SIG-M5 (cell line): ENCODE measurements at places on chromosomes 7 and 10.
A peak's percentile ranks its signal among the peaks of the same experiment; 100 is the strongest.

- no peak for DNase-seq
Measured at GRCh38 chr10:24133835-24134234, 75.1 kb upstream of the KIAA1217 start.

DNA sequence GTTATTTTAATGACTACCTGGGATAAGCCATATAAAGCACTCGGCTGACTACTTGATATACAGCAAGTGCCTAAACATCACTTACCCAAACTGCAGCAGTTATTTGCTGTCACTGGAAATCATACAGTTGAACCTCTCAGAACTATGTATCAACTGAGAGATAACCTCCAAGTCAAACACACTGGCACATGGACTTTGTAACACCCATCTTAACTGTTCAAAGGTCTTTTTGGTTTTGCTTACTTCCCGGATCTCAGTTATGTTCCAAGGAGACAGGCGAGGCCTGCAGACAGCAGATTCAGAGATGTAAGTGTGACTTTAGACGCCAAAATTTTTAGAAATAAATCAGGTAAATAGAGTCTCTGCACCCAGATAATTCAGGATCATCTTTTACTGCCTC, 34.6 kb upstream of the DAGLB start:
- no peak for DNase-seq

DNA sequence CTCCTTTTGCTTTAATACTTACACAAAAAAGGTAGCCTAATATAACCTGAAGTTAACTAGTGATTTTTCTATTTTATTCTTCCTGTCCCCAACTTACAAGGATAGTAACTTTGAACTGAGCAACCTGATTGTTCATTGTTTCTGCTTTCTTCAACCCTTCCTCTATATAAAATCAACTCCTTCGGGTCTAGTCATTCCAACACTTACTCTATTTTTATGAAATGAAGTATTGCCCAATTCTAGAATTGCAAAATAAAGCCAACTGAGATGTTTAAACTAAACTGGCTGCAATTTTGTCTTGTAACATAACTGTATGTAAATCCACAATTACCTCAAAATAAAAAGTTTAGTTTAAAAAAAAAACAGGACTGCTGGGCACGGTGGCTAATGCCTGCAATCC, 20.3 kb upstream of the DNA2 start:
- DNase-seq = peak; percentile 10

DNA sequence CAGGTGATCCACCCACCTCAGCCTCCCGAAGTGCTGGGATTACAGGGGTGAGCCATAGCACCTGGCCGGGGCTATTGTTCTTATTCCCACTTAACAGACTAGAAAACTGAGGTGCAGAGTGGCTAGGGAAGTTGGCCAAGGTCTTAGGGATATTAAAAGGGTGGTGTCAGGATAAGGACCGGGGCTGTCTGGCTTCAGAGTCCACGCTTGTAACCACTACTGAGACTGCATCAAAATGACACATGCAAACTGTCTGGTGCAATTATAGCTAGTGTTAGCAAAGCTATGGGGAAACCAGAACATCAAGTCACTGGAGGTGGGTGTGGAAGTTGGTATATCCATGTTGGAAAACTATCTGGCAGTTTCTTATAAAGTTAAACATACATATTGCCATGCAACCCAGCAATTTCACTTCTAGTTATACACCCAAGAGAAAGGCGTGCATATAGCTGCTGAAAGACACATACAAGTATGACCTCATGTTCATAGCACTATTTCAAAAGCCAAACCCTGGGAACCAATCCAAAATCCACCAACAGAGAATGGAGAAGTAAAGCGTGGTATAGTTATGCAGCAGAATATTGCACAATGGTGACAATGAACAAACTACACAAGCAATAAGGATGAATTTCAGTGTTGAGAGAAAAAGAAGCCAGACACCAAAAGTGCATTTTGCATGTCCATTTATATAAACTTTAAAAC, 33.9 kb upstream of the EEPD1 start:
- peak; percentile 90 for DNase-seq

DNA sequence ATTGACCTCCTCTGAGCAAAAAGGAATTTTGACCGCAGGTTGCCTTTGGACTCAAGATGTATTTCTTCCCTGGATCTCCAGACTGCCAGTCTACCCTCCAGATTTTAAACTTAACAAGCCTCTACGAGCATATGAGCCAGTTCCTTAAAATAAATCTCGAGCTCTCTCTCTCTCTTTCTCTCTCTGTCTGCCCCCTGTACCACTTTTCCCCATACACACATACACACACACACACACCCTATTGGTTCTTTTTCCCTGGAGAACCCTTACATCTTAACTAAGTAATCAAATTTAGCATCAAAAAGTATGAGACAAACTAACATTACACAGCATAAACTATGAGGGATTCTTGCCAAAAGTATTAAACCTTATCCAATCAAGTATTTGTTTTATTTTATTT, 11.4 kb downstream of the BCAP29 start:
- DNase-seq = no peak

DNA sequence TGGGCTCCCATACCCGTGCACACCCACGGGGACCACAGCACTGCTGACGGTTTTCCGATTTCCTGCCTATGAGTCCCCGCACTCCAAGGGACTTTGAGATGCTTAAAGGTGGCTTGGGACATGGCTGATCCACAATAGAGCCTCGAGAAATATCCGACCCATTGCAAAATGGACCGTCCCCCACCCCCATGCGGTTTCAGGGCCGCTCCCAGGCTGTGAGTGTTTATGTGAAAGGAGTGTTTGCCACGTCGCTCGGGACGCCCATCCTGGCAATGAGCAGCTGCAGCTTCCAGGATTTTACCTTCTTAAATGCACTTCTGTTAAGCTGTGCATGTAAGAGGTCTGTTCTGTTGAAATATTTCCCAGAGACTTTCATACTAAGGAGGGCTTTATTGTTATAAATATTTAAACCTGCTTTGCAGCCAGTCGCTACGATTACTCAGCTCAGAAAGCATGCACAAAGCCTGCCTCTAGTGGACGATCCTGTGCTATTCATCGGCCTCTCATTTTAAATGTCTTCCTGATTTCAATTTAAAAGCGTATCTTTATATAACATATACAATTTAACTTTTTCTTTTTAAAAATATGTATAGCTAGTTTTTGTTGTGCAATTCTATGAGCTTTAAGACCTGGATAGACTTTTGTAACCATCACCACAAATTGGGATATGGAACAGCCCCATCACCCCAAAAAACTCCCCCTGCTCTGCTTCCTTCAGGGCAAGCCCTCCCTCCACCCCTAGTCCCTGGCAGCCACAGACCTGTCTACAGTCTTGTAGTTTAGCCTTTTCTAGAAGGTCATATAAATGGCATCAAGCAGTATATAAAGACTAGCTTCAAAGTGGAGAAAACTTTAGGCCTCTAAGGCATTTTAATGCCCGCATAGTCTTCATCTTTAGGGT, 418.3 kb downstream of the PAXIP1 start:
- DNase-seq = no peak

- no peak for DNase-seq
Measured at GRCh38 chr7:50333221-50333651, 28.7 kb downstream of the IKZF1 start.

DNA sequence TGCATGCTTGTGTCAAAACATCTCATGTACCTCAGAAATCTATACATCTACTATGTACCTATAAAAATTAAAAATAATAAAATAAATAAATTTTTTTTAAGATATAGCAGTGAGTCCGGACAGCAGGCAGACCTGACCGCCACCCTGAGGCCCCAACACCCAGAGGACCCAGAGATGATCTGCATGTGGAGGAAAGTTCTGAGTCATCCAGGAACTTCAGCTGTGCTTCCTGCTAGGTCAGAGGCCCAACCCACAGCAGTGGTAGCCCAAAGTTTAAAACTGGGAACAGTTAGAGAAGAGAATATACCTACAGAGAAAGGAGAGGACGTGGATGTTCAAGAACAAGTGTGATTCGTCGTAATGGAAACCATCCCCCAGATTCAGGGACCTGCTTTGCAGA, 683.7 kb upstream of the NRP1 start:
- DNase-seq = no peak

DNA sequence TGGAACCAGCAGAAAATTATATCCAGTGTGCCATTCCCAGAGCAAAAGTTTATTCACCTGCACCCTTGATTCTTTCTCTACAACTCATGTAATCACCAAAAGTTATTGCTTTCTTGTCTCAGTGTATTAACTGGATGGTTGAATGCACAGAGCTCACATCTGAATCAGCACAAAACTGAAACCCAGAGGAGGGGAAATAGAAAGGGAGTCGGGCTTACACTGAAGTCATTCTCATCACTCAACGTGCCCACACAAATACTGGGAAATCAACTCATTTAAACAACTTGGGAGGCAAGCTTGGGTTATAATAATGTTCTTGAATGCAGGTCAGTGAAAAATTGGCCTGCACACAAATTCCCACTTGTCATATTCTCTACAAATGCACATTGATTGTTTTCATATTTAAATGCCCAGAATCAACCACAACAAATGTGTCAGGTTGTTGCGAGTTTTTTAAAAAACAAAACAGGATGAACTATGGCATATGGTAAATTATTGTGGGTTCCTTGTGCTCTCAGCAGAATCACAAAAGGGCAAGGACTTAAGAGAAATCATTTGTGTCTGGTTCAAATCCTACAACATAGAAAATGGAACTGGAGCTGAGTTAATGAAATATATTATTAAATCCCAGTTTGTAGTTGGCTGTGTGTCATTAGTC, 125.9 kb upstream of the NOBOX start:
- DNase-seq = no peak

GRCh38 chr10:132624061-132624846, 86.7 kb downstream of the INPP5A start:
- DNase-seq = no peak

DNA sequence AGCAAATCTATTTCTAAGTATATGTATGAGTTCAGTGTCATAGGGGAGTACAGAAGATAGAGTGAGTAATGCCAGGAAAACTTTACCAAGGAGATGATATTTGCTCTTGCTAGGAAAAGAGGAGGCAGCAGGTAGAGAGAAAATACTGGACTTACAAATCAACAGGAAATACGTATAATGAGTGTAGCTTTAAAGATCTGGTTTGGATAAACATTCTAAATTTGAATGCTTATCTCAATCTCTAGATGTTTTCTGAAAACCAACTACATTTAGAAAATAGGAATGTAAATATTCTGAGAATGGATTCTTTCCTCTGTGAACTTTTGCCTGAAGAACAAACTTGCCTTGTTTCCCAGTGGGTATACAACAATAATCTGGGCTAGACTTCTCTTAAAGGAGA, 46.9 kb upstream of the GNAI1 start:
- DNase-seq = no peak

DNA sequence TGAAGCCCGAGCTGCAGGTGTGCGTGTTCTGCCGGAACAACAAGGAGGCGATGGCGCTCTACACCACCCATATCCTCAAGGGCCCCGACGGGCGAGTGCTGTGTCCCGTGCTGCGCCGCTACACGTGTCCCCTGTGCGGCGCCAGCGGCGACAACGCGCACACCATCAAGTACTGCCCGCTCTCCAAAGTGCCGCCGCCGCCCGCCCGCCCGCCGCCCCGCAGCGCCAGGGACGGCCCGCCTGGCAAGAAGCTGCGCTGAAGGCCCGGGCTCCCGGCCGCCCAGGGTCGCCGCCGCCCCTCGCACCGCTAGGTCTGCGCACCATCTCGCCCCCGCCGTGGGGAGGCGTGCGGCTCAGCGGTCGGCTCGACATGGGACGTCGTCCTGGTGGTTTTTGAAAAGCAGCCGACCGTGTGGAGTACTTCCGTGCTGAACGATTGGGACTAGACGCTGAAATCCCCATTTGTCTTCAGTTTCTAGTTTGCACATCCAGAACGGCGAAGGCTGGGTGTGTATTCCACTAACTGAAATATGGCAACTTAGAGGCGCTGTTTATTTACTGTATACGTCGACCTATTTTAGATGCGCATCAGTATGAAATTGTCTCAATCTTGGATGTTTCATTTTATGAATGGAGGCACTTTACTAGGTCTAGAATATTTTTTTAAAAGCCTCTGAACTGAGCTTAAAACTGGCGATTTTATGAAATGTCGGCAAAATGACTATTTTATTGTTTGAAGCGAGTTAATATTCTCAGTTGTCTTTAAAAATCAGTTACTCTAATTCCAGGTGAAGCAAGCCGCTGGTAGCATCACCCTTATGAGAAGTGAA, 1.1 kb downstream of the NANOS1 start:
- peak; percentile 3 for DNase-seq

GRCh38 chr7:85055906-85056305, 130.9 kb downstream of the SEMA3D start:
- DNase-seq = no peak

GRCh38 chr10:88254091-88254490, 329.0 kb downstream of the RNLS start:
- DNase-seq = no peak

GRCh38 chr10:72511459-72511858, 114.4 kb downstream of the MICU1 start:
- peak; percentile 87 for DNase-seq

DNA sequence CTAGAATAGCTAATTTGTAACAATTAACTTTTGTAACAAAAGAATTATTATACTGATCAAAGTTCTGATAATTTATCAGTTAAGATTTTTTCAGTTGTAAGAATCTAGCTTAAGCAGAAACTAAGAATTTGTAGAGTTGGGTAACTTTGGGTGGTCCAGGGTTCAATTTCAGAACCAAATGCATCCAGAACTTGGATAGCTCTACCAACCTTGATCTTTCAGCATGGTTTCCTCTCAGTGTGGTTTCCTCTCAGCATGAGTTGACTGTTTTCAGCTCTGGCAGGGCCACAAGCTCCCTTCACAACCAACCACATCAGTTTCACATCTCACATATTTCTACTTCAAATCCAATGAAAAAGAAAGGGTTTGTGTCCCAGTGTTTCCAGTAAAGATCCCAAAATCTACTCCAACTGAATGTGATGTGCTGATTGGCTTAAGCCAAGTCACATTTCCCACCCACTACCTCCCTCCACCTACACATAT, 3.3 kb upstream of the FAS start:
- DNase-seq = no peak

GRCh38 chr7:101177644-101178043, 2.4 kb downstream of the NAT16 start:
- no peak for DNase-seq

DNA sequence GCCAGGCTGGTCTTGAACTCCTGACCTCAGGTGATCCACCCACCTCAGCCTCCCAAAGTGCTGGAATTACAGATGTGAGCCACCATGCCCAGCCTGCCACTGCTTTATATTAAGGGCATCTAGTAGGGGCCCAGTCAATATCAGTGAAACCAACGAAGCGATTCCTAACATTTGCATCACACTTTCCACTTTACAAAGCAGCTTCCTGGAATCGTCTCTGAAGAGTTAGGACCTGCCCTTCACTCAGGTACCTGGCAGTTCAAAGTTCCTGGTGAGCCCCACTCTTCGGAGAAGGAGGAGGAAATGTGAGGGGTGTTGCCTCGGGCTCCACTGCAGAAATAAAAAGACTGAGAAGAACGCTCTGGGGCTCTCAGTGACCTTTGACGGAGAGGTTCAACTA, 31.1 kb upstream of the EZH2 start:
- DNase-seq = no peak

GRCh38 chr10:123470336-123470921, 195.7 kb upstream of the GPR26 start:
- no peak for DNase-seq

DNA sequence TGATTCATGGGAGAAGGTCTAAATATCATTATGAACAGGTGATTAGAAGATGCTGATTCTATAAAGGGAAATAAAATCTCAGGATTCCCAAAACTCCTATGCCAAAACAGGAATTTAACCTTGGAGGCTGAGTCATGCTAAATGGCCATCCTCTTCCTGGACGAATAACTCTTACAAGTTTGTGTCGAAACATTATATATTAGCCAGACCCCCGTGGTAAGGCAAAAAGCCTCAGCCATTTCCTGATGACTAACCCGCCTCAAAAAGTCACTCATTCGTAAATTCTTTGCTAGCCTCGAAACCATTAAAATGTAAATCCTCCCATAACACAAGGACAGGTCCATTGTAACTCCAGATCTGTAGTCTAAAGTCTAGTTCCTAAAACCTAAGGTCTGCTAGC, 32.0 kb downstream of the CUL2 start:
- no peak for DNase-seq
